Stimulated activated CD4-positive, alpha-beta T cell treated with anti-CD3 and anti-CD28 coated beads, Interleukin-15, amount 100 ng/mL, for 1 hour (primary cell): ENCODE measurements at places on chromosomes 16 and 17.
A peak's percentile ranks its signal among the peaks of the same experiment; 100 is the strongest.

- no peak for DNase-seq
Measured at GRCh38 chr16:87129771-87130170, 187.4 kb downstream of the C16orf95 start.

DNA sequence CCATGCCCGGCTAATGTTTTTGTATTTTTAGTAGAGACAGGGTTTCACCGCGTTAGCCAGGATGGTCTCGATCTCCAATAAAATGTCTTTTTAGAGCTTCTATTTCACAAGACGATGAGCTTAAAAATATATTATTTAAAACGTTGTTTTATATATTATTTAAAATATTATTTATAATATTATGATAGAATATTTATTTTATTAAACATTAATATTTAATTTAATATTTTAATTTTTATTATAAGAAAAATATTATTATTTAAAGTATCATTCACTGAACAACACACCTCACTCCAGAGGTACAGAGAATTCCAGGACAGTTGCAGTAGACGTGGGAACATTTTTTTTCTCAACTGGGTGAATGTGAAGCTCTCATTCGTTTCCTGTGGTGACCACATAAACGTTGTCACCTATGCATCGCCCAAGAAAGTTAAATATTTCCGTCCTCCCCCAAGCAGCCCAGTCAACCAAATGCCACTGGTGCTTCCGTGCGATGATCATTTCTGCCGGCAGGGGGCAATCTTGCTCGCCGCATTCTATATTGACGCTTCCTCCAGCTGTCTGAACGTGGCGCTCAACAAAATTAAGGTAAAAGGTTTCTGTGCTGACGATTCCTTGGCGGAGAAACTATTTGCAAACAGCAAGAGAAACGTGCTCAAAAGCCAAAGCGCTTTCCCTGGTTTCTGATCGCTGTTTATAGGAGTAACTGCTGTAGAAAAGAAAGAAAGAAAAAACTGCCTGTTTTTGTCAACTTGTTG, 41.7 kb upstream of the PRSS54 start:
- peak; percentile 57 for DNase-seq

DNA sequence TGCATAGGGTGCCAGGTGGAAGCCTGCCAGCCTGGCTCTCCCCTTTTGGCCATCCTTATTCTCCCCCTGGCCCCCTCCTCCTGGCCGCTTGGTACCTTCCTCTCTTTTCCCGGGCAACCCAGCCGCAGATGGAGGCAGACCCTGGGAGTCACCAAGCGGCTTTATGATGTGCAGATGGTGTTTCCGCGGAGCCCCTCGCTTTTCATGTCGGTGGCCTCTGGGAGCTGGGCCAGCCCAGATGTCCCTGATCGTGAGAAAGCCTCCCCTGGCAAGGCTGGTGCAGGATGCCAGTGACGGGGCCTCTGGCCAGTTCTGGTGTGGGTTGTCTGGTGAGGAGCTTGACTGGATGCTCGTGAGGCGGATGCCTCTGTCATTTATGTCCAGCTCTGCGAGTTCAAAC, 18.0 kb upstream of the BRD7 start:
- DNase-seq, result no peak

DNA sequence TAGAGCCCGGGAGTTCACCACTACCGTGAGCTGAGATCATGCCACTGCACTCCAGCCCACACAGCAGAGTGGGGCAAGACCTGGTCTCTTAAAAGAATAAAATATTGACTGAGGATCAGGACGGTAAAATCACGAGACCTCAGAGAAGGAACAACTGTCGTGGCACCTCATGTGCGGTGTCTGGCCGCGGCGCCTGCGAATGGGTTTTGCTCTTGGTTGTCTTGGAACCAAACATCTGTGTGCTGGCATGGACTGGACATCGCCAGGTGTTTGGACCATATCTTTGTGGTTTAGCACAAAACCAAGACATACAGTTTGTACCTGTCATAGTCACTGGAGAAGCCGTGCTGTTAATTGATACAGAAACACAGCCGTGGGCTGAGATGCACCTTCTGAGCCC, 212.9 kb upstream of the CHMP6 start:
- no peak for DNase-seq

DNA sequence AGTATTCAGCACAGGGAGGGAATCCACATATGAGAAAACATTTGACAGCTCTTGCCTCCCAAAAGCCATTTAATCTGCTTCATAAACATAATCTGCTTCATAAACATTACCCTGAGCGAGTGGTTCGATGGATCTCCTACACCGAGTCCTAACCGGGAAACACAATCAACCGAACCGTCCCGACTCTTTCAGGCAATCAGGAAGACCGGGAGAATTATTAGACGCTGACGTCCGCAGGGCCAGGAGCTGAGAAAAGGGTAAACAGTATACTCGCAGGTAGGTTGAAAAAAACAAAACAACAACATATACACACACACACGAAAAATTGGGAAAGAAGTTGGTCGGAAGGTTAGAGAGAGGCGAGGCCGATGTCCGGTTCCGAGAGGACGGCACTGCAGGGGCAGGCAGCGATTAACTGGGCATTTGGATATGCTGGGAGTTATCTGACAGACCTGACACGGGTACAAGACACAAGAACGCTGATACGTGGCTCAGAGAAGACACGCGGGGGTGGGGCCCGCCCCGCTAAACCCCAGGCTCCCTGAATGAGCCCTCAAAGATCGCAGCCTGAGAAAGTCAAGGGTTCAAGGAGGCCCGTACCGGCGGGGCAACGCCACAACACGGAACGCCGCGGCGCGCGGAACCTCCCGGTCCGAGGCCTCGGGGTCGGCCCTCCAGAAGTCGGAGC, 585 bp downstream of the AP1G1 start:
- DNase-seq, result peak; percentile 29

- no peak for DNase-seq
Measured at GRCh38 chr16:81885976-81886586, 107.0 kb downstream of the PLCG2 start.

- no peak for DNase-seq
Measured at GRCh38 chr16:55892821-55893220, 17.6 kb upstream of the CES5A start.

GRCh38 chr17:46915596-46915995, 7.4 kb upstream of the GOSR2 start:
- DNase-seq, result no peak

GRCh38 chr16:58809213-58809612, 75.1 kb upstream of the GOT2 start:
- no peak for DNase-seq

- no peak for DNase-seq
Measured at GRCh38 chr17:36627101-36627500, 25.7 kb downstream of the MRM1 start.

GRCh38 chr17:64780096-64781013, 118.2 kb upstream of the SMURF2 start:
- peak; percentile 62 for DNase-seq

DNA sequence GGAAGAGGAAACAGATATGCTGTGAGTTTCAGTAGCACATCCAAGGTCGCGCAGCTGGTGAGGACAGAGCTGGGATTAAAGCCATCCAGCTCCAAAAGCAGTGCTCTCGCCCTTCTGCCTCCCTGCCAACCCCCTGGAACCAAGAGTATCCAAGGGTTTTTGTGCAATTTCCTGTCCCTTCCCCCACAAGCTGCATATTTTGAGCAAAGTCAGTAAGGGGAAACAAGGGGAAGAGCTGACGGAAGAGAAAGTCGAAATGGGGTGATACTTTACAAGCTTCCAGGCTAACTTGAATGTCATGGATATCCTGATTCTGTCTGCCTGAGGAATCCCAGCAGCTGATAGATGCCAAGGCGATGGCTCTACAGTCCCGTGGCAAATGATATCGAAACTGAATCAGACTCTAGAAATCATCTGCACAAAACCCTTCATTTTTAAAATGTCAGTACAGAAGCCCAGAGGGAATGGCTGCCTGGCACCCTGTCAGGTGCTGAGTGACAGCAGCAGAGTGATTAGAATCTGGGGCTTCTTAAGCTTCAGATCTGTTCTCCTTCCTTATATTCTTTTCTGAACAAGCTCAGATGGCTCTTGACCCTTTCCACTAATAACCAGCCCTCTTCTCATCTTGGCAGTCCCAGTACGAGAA, 42.9 kb upstream of the TEKT3 start:
- DNase-seq, result no peak

DNA sequence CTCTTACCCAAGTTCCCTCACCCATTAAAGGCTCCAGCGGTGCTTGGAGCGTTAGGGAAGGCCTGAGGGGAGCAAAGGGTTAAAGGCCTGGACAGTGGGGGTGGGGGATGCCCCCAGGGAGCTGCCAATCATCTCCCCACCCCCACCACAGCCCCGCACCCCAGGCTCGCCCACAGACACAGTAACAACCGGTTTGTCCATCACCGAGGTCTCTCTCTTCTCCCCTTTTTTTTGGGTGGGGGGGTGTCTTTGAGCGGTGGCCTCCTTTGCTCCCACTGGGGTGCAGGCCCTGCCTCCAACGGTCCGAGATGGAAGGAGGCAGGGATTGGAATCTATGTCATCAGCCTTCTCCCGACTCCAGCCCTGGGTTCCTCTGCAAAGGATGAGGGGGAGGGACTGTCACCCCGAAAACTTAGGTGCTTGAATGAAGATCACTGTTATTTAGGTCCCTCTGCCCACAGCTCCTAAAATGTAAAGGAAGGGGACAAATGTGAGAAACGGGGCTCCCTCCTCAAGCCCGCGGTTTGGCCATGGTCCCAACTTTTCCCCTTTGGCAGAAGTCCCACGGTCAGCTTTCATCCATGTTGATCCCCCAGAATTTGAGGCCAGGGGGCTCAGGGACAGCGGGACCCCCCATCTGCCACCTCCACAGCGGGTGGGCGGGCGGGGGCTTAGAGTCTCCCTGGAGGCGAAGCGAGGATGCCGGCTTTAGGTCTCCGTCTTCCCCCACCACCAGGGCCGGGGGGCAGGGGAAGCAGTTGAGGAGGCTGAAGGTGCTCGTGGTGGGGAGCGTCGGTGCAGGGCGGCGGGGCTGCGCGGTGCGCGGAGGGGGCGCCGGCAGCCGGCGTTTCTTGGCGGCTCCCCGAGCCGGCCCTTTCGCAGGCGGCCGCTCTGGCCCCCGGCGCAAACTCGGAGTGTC, 1.7 kb downstream of the EPOP start:
- DNase-seq, result no peak

- no peak for DNase-seq
Measured at GRCh38 chr17:33086878-33087277, 95.2 kb downstream of the SPACA3 start.

- no peak for DNase-seq
Measured at GRCh38 chr17:16917671-16918394, 54.1 kb downstream of the TNFRSF13B start.

DNA sequence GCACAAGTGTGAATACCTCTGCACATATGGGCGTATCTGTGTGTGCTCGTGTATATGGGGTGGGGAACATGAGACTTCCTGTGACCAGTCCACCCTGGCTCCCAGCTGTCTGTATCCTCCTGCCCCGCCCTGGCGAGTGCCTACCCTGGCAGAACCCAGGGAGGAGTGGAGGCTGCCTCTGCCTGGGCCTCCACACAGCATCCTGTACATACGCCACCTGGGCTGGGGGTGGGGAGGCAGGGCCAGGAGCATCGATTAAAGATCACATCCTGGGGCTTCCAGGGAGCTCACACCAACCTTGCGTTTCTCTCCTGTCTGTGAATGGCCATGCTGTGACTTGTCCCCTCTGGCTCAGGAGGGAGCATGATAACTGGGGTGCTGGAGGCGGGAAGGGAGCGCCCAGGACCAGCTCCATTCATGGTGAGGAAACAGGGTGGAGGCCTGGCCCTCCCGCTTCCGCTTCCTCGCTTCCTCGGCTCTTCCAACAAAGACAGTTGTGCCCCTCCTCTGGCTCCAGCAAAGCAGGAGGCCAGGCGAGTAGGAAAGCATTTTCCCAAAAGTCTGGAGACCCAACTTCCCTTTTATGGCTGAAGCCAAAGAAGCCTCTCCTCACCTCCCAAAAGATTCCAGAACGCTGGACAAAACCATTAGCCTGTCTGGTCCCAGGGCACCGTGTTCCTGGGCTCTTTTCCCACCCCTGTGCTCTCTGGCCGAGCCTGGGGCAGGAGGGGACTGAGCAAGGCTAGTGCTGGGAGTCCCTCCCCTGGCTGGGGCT, 22.9 kb downstream of the ADAM11 start:
- DNase-seq, result no peak
